Astrocyte of the cerebellum (primary cell): ENCODE measurements at places on chromosomes 11 and 22.

- DNase-seq: no peak
These were observed 81.6 kb downstream of the PDHX start for GRCh38 chr11:34997952-34998528.

DNA sequence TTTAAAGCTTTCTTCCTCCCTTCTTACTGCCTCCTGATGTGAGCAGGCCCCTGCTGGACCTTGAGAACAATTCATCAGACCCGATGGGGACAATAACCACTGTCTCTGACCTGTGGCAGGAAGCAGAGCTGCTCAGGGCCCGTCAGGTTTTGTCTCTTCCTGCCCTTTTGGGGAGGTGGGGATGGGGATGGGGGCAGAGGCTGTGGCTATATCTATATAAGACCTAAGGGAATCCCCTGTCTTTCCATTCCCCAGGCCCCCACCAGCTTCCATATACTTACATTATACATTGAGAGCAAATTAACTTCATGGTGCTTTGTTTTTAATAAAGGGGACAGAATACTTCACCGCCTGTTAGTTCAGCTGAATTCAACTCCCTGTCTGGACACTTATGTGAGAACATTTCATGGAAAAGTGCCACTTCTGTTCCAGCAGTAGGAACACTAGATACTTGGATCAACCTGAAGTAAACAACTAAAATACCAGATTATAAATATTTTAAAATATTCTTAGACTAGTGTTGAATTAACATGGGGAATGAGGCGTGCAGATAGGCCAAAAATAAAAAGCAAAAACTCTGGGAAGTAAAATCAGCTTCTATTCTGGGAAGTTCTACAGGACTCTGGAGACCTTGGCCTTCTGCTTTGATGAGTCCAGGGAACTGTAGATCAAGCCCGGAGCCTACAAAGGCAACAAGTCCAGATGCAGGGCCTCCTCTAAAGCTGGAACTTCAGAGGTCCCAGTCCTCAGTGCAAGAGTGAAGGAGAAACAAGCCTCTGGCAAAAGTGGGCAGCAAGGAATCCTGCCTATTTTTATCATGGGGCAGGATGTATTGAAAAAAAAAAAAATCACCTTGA is 11.1 kb downstream of the ZP1 start:
- DNase-seq: no peak

- peak; percentile 35 for DNase-seq
These were observed 29.8 kb downstream of the ZC3H12C start for GRCh38 chr11:110123003-110123402.

- no peak for DNase-seq
These were observed 251.9 kb upstream of the FAT3 start for GRCh38 chr11:91972665-91973266.

DNA sequence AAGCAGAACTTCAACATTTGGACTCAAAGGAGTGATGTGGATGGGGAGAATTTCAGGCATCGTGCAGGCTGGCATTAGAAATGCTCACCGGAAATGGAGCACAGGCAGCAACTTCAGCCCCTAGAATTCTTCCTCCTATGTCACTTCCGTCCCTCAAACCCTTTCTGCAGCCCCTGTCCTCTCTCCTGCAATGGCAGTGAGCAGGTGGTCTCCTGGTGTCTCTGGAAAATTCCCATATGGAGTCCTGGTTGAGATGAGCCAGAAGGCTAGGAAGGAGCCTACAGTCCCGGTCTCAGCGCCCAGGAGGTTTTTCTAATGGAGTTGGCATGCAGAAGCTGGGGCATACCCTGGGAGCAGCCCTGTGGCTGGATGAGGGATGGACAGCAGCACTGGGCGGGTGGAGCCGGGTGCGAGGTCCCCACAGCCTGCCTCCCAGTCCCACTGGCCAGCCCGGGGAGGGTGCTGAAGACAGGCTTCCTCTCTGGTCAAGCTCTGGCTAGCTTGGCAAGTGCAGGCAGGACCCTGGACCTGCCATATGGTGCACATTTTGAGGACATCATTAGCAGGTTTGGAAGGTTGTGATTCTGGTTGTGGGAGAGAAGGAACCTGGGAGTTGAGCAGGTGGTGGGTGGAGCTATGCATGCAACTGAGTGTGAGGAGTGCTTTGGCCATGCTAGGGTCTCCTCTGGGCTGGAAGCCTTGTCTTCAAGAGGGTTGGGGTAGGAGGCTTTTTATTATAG is 59.8 kb upstream of the B3GAT1 start:
- no peak for DNase-seq

- no peak for DNase-seq
These were observed at the start of gene OR6M1 for GRCh38 chr11:123806249-123806648. Gene OR6M1 (minus strand): TSS chr11:123806349. CDS start chr11:123806349, 0 bp downstream.

GRCh38 chr11:122068141-122068540 is 47.9 kb downstream of the BLID start:
- DNase-seq: no peak

GRCh38 chr11:16117989-16118756 is 238.2 kb downstream of the SOX6 start:
- DNase-seq: no peak

- DNase-seq: no peak
These were observed 140.2 kb downstream of the SNX19 start for GRCh38 chr11:130776061-130776419.

GRCh38 chr11:112632866-112633505 is 328.2 kb upstream of the NCAM1 start:
- DNase-seq: no peak

- no peak for DNase-seq
These were observed 588 bp downstream of the VPS37C start for GRCh38 chr11:61160487-61161189.

- no peak for DNase-seq
These were observed 75.3 kb upstream of the PHOX2A start for GRCh38 chr11:72319261-72319660.

- DNase-seq: no peak
These were observed at the start of gene PYGM for GRCh38 chr11:64759722-64760719. Gene PYGM (minus strand): TSS chr11:64759974. CDS start chr11:64759898, 76 bp downstream.

- DNase-seq: peak; percentile 61
These were observed at the start of gene TTC12 for GRCh38 chr11:113314389-113315301. Gene TTC12 (plus strand): TSS chr11:113314583. CDS start chr11:113316258, 1,675 bp downstream.

DNA sequence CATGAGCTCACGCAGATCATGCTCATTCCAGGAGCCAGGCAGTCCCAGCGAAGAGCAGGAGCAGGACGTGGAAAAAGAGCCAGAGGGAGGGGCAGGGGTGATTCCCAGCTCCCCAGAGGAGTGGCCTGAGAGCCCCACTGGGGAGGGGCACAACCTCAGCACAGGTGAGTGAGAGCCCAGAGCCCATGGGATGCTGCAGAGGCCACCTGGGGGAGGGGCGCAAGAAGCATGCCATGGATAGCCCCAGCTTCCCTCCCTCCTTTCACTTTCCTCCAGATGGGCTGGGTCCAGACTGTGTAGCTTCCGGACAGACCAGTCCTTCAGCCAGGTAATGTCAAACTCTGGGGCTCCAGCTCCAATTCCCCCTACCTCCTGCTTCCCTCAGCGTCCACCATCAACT is 6.2 kb downstream of the SMTNL1 start:
- no peak for DNase-seq

- peak; percentile 100 for DNase-seq
These were observed at the start of gene MRTFA for GRCh38 chr22:40636380-40637182. Gene MRTFA (minus strand): TSS chr22:40636719.

GRCh38 chr11:28757725-28758515 is 649.7 kb downstream of the METTL15 start:
- DNase-seq: peak; percentile 49

- DNase-seq: no peak
These were observed 1.5 kb downstream of the SLC43A1 start for GRCh38 chr11:57513911-57514537.

- DNase-seq: no peak
These were observed 4.0 kb downstream of the OR51E1 start for GRCh38 chr11:4647766-4648165.

DNA sequence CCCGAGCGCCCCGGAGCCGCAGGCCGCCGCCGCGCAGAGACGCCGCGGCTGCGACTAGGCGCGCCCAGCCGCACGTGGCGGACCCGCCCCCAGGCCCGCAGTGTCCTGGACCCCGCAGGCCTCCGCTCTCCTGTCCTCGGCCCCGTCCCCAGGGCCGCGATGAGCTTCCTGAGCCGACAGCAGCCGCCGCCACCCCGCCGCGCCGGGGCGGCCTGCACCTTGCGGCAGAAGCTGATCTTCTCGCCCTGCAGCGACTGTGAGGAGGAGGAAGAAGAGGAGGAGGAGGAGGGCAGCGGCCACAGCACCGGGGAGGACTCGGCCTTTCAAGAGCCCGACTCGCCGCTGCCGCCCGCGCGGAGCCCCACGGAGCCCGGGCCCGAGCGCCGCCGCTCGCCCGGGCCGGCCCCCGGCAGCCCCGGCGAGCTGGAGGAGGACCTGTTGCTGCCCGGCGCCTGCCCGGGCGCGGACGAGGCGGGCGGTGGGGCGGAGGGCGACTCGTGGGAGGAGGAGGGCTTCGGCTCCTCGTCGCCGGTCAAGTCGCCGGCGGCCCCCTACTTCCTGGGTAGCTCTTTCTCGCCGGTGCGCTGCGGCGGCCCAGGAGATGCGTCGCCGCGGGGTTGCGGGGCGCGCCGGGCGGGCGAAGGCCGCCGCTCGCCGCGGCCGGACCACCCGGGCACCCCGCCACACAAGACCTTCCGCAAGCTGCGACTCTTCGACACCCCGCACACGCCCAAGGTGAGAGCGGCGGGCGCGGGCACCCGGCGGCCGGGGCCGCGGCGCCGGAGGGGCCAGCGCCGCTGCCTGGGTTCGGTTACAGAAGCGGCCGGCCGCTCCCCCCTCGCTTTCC is 528 bp downstream of the WEE1 start:
- no peak for DNase-seq

DNA sequence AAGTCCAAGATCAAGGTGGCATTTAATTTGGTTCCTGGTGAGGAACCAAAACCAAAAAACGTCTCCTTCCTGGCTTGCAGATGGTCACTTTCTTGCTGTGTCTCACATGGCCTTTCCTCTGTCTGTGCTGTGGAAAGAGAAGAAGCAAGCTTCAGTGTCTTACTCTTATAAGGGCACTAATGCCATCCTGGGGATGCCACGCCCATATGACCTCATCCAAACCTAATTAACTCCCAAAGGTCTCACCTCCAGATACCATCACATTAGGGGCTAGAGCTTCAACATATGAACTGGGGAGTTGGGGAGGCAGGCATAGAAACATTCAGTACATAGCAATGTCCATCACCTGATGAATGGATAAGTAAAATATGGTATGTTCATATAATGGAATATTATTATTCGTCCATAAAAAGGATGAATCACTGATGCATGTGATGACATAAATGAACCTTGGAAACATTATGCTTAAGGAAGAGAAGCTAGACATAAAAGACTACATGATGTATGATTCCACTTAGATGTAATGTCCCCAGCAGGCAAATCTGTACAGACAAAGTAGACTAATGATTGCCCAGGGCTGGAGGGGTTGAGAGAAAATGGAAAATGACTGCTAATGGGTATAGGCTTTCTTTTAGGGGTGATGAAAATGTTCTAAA is 78.6 kb upstream of the B3GNT6 start:
- no peak for DNase-seq

DNA sequence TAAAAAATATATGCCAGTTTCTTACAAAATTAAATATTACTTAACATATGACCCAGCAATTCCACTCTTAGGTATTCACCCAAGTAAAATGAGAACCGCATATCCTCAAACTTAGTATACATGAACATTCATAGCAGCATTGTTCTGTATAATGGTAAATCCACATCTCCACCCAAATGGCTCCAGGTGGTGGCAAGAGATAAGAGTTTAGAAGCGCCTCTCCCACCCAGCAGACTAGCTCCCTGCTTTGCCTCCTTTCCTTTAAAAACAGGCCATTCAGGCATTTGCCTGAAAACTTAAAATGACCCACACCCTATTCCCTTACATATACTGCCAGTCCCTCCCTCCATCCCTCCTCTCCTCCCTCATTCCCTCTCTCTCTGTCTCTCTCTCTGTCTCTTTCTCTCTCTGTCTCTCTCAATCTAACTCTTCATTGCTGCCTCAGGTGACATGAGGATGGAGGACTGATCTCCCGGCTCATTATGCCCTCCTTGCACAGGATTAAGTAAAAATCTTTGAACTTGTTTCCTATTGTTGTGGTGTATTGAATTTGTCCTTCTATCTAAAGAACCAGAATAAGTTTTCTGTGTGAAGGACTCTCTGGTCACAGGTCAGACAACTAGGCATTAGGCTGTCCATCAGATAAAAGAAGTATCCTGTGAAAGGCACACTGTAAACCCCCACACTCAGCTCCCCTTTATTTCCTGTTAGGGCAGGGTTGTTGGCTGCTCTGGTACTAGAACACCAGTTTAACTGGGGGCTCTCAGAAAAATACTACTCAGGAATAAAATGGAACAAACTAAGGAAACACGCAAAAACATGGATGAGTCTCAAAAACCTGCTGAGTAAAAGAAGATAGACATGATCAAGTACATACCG is 48.3 kb downstream of the RRP8 start:
- no peak for DNase-seq

DNA sequence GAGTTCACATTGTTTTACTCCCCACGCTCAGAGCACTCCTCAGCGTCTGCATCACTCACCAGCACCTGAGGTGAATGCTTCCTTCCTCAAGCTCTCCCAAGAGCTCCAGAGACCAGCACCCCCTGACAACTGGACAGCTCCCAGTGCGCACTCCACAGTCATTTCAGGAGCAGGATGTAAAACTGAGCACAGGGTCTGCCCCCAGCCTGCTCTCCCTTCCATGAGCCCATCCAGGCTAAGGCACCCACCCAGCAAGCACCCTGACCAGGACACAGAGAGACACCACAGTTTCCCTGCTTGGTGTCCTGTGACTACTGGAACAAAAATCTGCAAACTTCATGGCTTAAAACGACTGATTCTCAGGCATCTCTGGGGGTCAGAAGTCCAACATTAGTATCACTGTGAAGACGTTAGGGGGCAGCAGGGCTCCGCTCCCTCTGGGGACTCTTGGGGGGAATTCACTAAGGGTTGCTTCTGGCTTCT is 3.3 kb downstream of the SCGB1D2 start:
- DNase-seq: peak; percentile 18
